ENCODE measurements at places on chromosomes 4 and X.

DNA sequence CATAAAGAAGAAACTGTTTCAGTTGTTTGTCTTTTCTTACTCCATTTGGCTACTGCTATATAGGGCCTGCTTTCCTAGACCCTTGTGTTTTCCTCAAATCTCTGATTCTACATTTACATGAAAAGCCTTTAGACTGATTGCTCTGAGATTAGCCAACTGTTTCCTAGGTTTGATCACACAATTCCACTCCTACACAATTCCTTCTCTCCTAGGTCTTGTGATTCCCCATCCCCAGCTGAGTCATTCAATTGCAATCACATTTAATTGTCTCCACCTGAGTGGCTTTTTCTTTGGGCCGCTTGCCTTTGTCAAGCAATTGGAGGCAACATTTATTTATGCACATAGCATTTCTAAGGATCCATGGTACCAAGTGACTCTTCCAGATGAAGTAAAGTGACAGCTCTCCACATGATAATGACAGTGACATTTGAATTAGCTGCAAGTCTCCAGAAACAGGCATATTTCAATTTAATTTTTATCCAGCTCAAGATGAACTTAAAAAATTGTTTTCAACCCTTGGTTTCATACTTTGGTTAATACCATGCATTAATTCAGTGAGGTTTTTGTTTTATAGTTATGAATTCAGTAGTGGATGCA lies 35.8 kb downstream of the ATXN3L start:
- no peak for DNase-seq

DNA sequence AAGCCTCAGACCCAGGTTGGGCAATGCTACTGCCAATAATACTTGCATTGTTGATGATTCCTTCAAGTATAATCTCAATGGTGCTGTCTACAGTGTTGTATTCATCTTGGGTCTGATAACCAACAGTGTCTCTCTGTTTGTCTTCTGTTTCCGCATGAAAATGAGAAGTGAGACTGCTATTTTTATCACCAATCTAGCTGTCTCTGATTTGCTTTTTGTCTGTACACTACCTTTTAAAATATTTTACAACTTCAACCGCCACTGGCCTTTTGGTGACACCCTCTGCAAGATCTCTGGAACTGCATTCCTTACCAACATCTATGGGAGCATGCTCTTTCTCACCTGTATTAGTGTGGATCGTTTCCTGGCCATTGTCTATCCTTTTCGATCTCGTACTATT lies 7.4 kb downstream of the LPAR4 start:
- DNase-seq, result no peak

DNA sequence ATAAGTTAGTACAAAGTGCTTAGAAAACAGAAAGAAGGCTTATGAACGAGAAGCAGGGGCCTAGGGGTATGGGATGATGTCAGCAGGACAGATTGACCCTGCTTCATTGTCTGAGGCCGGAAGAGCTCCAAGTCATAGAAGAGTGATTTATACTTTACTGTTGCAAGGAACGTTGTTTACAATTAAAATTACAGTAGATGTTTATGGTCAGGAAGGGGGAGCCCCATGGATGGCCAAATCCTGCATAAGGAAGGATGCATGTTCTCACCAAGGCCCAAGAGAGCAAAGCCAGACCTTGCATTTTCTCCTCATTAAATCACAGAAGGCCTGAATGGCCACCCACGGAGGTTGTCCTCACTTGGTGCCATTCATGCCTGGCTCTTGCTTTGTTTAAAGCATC lies 115.3 kb downstream of the LDB2 start:
- DNase-seq, result no peak

DNA sequence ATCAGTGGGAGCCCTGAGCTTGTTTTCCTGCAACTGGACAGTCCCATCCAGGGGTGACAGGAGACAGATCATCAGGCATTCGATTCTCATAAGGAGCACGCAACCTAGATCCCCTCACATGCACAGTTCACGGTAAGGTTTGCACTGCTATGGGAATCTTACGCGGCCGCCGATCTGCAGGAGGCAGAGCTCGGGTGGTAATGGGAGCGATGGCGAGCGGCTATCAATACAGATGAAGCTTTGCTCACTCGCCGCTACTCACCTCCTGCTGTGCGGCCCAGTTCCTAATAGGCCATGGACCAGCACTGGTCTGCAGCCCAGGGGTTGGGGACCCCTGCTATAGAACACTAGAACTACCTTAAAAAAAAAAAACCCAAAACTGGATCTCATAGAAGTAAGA lies 45.4 kb downstream of the ARSD start:
- DNase-seq, result no peak

DNA sequence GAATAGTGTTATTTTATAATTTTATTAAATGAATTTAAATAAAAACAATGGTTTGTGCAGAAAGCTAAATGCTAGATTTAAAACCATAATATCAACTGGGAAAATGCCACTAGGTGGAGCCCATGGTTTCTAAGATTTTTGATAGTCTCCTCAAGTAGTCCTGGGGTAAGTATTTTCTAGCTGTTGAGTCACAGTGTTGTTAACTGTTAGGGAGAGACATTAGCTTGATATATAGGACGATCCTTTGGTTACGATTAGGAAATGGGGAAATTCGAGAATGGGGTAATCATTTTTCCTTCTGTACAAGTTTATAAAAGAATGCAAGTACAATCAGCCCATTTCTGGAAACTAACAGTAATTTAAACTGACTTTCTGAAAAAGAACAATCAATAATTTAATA lies 378.4 kb downstream of the ANKRD50 start:
- peak; percentile 19 for DNase-seq

GRCh38 chr4:3387943-3388361 lies 53.8 kb upstream of the HGFAC start:
- DNase-seq, result no peak

- no peak for DNase-seq
Observed at GRCh38 chr4:141021397-141022110, 111.7 kb downstream of the RNF150 start.

- no peak for DNase-seq
Observed at GRCh38 chr4:183637461-183637860, 21.5 kb downstream of the RWDD4 start.

DNA sequence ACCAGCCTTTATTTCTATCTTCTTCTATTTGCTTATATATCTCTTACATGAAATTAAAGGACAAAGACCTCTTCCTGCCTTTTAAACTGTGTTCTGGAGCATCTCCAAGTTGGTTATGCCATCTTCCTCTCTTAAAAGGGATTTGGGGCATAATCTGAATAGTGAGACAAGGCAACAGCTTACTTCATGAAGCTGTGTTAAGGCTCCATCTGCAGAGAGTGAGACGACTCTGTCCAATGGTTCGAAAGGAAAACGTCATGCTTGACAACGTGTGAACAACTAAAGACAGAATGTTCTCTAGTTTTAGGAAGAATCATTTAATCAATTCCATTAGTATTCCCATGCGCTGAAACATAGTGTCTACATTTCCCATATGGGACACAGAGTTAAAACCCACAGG lies 59.4 kb downstream of the GPM6A start:
- DNase-seq, result no peak

GRCh38 chr4:15913631-15913970 lies 24.9 kb downstream of the FGFBP1 start:
- no peak for DNase-seq

DNA sequence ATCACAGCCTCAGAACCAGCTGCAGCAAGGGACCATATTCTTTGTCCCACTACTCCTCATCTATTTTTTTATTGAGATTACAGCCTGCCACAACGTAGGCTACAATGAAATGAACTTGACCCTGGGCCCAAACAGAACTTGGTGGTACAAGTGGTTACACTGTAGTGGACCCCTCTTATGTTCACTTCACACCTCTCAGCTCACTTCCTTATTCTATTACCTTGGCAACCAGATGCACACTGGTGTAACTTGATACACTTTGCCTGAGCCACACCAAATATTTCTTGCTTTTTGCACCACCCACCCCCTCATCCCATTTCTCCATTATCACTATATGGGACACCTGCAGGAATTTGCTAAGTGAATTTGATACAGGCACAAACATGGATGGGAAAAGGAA lies 105.8 kb downstream of the CXCL13 start:
- DNase-seq, result no peak

DNA sequence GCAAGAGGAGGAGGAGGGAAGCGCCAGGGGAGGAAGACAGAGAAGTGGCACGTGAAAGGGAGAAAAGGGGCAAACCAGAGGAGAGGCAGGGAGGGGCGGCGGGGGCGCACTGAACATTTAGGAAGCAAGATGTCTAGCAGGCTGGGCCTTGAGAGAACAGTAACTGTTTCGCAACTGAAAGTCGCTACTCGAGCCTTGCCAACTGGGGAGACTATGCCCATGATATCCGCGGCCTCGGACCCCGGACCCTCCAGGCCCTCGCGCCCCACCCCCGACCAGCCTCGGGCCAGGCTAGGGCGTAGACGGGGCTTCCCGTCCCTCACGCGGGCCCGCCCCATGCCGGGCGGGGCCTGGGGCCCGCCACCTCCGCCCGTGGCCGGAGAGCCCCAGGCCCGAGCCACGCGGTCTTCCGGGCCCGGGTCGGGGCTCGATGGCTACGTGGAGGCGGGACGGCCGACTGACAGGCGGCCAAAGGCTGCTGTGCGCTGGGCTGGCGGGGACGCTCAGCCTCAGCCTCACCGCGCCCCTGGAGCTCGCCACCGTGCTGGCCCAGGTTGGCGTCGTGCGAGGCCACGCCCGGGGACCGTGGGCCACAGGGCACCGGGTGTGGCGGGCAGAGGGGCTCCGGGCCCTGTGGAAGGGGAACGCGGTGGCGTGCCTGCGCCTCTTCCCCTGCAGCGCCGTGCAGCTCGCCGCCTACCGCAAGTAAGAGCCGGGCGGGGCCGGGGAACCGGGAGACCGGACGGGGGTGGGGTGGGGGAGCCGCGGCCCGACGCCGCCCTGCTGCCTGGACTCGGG lies at the start of gene SLC25A43:
SLC25A43 (plus strand) TSS at position 363 of the 798 bp plus-strand sequence; CDS start at position 431, 68 bp downstream.
- peak; percentile 71 for DNase-seq

DNA sequence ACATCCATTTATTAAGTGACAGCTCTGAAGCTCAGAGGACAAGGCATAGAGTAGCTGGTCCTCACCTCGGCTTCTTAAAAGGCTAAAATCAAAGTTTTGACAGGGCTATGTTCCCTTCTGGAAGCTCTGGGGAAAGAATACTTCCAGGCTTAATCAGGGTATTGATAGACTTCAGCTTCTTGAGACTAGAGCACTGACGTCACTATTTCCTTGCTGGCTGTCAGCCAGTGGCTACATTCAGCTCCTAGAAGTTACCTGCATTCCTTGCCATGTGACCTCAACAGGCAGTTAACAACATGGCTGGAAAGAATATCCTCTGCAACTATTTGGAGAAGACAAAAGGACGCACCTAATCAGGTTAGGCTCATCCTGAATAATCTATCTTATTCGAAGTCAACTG lies 1144.8 kb downstream of the ADGRL3 start:
- no peak for DNase-seq

- DNase-seq, result no peak
Observed at GRCh38 chrX:39850209-39850608, 247.5 kb downstream of the BCOR start.

DNA sequence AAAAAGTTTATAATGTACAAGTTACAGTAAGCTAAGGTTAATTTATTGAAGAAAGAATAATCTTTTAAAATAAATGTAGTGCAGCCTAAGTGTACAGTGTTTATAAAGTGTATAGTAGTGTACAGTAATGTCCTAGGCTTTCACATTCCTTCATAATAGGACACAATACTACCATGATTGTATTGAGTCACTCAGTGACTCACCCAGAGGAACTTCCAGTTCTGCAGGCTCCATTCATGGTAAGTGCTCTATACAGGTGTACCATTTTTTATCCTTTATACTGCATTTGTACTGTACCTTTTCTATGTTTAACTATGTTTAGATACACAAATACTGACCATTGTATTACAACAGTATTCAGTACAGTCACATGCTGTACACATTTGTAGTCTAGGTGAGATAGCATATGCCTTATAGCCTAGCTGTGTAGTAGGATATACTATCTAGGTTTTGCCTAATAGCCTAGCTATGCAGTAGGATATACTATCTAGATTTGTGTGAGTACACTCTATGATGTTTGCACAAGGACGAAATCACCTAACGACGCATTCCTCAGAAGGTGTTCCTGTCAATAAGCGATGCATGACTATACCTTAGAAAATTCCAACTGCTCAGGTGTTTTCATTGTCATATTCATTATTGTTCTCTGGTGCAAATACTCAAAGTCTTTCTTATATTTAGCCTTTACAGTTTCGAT lies 5.5 kb upstream of the TMEM255A start:
- DNase-seq, result no peak

DNA sequence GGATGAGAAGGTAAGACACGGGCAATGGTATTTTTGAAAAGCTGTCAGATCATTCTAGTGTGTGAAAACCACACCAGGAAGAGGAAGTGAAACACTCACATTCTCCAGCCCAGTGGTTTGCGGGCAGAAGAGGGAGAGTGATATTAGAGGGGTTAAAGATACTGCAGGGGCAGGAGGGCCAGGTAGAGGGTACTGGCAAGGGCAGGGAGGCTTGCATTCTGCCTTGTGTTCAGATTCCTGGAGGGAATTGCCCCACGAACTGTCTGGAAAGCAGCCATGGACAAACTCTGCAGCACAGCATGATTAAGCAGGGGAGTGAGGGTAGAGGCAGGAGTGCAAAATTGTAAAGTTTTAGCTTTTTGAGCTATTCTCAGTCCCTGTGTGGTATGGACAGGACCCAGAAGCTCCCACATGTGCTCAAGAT lies 30.9 kb downstream of the NIPAL1 start:
- DNase-seq, result no peak

DNA sequence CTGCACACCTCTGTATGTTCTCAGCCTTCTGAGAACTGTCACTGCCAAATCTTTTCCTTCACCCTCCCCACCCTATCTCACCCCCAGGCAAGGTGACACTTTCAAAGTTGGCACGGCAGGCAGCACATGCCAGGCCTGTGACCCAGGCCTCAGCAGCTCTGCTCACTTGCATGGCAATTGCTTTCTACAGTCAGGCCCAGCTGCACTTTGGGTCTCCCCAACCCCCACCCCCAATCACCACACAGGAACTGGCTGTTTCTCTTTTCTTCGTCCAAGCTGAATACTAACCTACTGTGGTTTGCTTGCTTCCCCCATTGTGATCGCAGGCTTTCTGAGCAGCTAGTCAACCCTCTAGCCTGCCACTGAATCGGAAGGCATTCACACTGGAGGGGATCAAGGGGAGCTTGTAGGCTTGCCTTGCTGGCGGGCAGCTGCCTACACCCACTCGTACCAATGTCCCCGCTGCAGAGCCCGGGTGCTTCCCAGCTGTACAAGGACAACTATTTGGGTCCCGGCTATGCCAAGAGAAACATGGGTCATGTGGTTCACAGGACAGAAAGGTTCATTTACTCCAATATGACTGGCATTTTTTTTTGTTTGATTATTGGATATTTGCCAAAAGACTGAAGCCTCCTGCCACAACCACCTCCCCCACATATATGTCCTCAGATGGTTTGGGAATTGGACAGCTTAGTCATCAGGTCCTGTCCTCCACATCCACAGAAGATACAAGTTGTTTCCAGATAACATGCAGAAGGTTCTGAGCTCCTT lies 28.1 kb downstream of the SLC25A43 start:
- no peak for DNase-seq

GRCh38 chr4:185874516-185875230 lies 62.7 kb upstream of the SORBS2 start:
- no peak for DNase-seq

DNA sequence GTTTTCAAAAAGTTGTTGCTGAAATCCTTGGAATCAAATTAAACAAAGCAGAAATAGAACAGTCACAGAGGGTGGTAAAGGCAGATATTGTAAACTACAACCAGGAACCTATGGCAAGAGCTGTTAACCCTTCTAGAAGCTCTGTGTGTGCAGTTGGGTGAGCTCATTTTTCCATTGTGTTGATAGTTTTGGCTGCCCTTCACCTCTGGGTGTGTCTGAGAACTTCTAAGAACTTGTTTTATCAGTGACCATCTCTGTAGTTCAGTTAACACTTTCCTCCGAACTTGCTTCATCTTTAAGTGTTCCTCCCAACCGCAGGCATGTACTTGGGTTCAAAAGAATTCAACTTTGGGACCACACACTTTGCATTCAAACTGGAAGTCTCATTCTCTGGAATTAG lies 32.7 kb downstream of the RBMX start:
- no peak for DNase-seq
